ENCODE measurements at places on chromosomes 16 and 17.

- DNase-seq = no peak
These were observed 38.4 kb downstream of the HNF1B start for GRCh38 chr17:37706446-37706845.

- DNase-seq = no peak
These were observed 840 bp upstream of the CD300LB start for GRCh38 chr17:74532115-74532514.

DNA sequence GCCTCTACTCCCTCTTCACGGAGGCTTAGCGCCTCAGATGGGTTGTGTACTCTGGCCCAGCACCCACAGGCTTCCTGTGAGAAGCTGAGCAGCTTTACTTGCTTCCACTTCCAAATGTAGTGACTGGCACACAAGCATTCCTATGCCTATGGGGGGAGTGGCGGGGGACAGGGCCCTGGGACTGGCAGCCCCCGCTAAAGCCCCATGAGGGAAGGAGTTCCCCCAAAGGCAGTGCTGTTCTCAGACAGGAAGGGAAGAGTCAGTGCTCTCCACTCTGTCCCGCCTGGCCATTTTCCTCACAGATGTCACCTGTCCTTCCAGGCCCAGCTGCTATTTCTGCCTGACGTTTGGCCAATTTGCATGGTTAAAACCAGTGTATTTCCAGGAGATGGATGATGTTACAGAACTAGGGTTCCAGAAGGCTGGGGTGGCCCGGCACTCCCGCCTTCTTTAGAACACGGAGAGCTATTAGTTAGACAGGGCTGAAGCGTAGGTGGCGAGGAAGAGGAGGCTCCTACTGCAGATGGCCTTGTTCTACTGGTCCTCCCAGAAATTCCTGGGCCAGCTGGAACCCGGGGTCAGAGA, 83.9 kb upstream of the FBXO47 start:
- DNase-seq = no peak

DNA sequence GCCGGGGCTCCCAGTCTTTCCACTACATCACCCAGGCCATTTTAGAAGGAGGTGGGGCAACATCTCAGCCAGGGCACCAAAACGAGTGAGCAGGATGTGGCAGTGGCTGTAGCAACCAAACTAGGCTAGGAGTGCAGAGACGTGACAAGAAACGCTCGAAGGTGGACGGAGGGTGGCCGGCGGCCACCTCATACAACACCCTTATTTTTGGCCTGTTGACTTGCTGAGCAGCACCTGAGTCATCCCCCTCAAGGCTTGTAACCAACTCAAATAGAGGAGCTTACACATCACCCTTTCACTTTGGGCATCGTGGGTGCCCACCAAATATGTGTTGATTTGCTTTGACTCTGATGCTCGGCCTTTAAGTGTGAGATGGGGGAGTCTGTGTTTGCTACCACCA, 23.7 kb upstream of the SOX9 start:
- no peak for DNase-seq

DNA sequence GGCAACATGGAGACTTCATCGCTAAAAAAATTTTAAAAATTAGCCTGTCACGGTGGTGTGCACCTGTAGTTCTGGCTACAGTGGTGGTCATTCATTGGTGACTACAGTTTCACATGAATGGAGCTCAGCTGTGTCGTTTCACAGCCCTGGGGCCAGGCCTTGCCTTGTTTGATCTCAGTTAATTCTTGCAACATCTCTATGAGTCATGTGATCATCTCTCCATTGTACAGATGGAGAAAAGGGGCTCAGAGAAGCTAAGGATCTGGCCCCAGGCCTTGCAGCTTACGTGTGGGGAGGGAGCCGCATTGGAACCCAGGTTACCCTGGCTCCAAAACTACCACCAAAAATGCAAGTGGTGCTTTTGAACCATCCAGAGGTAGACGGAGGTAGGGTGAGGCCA, 49.4 kb downstream of the GDE1 start:
- DNase-seq = no peak

DNA sequence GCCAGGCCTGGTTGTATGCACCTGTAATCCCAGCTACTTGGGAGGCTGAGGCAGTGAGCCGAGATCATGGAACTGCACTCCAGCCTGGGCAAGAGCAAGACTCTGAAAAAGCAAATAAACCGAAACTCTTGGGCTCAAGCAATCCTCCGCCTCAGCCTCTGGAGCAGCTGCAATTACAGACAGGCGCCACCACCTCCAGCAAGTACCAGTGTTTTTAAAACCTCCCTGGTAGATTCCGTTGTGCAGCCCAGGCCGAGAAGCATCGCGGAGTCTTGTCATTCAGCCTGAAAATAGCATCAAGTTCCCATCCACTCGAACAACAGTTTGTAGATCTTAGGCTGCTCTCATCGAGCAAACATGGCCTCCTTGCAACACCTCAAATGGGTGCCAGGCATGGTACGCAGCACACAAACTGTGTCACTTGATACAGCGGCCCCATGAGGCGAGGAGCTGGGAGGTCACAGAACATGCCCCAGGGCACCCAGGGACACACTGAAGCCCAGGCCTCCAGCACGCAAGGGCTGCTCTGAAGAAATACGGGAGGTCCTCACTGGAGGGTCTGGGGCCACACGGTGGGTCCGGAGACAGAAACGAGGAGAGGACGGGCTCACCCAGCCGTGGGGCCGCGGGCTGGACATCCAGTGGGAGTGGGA, 18.1 kb downstream of the TMC6 start:
- DNase-seq = no peak

DNA sequence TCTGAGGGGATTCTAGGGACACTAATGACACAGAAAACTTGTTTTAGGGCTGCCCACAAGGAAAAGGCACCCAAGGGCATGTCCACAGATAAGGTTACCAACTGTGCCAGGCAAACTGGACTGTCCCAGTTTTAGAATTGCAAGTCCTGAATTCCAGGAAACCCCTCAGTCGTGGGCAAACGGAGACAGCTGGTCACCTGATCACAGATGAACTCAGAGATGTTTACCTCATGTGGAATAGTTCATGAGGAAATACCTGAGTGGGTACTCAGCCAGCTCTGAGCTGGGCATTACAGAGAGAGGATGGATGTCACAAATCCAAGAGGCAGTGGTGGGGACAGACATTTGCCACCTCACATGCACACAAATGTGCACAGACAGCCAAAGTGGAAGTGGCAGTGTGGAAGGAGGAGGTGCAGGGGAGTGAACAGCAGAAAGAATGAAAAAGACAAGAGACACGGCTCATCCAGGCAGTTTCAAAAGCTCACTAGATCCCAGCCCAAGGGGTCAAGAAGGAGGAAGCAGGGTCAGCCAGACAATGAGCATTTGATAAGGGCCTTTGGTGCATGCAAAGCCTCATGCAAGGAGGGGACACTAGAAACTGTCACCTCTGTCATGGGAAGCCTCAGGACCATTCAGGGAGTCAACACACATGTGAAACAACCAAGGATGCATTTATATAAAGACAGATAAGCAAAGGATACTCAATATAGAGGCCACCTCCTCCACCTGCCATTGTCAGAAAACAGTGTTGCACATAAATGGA, 24.8 kb downstream of the TTLL6 start:
- DNase-seq = no peak

DNA sequence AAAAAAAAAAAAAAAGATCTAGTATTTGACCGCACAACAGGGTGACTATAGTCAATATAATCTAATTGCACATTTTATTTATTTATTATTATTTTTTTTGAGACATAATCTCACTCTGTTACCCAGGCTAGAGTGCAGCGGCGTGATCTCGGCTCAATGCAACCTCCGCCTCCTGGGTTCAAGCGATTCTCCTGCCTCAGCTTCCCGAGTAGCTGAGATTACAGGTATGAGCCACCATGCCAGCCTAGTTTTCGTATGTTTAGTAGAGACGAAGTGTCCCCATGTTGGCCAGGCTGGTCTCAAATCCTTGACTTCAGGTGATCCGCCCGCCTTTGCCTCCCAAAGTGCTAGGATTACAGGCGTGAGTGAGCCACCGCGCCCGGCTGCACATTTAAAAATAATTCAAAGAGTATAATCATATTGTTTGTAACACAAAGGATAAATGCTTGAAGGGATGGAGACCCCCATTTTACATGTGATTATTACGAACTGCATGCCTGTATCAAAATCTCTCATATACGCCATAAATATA, 794 bp downstream of the ANKS3 start:
- no peak for DNase-seq

DNA sequence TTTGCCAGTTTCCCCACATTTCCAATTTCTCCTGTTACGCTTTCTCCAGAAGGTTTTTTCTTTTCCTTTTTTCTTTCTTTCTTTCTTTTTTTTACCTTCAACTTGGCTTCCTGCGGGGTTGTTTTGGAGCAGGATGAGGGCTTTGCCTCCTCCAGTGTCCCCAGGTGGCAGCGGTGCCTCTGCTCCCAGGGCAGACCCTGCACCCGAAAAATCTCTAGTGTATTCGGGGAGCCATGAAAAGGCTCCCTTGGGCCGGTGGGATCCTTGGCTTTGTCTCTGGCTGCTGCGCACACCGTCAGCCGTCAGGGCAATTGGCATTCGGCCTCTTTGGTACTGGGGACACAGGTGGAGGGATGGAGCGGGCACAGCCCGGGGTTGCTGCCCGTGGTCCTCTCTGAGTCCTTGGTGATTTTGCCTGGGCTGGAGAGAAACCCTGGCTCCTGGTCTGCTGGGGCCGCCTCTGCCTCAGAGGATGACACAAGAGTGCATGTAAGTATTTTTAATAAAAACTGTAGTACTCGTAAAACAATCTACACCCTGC, 846 bp downstream of the ITGB3 start:
- no peak for DNase-seq

DNA sequence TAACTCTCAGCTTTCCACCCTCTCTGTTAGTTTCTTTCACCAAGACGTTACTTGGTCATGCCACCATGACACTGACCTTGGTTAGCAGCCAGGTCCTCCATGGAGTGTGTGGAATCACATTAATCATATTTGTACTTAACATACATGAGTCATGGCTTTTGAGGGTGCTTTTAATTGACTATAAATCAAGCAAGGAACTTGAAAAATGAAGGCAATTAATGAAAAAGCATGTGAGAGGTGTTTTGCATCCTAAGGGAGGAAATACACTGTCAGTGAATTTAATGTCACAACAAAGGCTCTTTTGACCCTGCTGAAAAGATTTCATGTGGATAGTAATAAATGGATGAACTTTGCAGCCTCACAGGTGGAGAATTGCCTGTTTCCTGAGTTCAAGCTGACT, 240.7 kb downstream of the CDH13 start:
- DNase-seq = no peak

GRCh38 chr16:79767421-79768275, 167.1 kb upstream of the MAF start:
- DNase-seq = no peak

All from cortex of kidney (tissue), 1 donor.